CD8-positive, alpha-beta T cell (primary cell): ENCODE measurements at places on chromosomes 3 and 15.

DNA sequence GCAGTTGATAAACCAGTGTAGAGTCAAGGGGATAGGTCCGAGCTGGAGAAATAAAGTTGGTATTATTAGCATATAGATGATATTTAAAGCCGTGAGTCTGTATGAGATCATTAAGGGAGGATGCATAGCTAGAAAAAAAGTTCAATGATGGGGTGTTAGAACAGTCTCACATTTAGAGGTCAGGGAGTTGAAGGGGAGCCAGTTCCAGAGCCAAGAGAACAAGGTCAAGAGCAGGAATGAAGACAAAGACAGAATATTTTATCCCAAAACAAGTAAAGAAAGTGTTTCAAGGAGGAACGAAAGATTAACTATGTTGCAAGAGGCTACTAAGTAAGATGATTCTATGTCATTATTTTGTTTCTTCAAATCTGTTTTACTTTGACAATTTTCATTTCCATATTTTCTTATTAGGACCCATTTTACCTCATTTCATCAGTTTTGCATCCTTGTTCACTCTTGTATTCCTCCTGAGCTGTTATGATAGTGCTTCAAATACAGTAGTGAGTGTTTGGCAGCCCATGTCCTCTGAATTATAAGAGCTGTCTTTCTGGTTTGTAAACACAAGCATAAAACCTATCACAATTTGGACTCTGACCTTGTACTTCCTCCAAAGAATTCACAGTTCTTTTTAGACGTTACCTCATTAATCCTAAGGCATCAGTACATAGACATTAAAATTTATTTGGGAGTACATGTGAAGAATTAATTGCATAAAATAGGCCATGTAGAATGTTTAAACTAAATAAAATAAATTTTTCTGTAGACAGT is 695.7 kb upstream of the NECTIN3 start:
- no peak for DNase-seq

GRCh38 chr3:170752571-170753155 is 117.3 kb downstream of the RPL22L1 start:
- no peak for DNase-seq

DNA sequence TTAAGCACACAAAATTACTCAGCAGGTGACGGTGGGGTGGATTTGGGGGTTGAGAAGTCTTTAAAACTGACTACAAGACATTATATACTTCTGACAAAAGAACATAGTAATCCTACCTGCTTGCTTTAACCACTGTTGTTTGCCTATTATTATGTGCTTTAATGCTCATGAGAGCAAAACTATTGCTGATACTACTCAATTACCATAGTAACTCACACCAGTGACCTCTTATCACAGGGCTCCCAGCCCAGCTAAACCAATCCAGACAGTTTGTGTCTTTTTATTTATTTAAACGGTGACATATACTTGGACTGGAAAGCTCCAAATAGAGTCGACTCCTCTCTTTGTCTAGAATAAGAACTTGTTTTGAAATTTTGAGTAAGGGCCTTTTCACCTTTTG is 42.8 kb upstream of the FEZF2 start:
- DNase-seq: no peak

GRCh38 chr3:27387625-27388024 is 18.4 kb upstream of the NEK10 start:
- DNase-seq: no peak

DNA sequence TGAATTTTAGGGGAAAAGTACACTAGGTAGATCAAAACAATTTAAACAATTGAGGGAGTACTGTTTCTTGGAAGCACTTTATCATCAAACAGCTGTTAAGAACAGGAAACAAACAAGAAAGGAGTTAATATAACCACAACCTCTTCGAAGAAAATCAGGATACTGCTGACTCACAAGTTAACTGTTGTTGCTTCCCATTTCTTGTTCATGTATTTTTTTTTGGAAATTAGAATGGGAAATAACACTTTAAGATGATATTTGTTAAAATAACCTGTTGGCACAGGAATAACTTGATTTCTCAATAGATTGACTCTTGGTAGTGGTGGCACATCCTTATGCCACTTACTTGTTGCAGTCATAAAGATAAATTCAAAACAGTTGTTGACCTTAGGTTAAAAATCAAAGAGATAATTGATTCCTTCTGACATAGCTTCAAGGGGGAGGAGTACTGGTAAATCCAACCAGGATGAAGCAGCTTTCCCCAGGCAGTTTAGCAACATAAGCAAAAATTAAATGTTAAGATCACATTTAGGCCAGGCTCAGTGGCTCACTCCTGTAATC is 3.3 kb downstream of the BNIP2 start:
- no peak for DNase-seq

- no peak for DNase-seq
Observed at GRCh38 chr3:98954791-98955604, 53.5 kb upstream of the DCBLD2 start.
